ENCODE measurements at places on chromosomes 3 and 15.

GRCh38 chr3:193794002-193794881, 201.2 kb downstream of the OPA1 start:
- no peak for DNase-seq

GRCh38 chr3:61194892-61195538, 56.2 kb downstream of the FHIT start:
- DNase-seq: no peak

DNA sequence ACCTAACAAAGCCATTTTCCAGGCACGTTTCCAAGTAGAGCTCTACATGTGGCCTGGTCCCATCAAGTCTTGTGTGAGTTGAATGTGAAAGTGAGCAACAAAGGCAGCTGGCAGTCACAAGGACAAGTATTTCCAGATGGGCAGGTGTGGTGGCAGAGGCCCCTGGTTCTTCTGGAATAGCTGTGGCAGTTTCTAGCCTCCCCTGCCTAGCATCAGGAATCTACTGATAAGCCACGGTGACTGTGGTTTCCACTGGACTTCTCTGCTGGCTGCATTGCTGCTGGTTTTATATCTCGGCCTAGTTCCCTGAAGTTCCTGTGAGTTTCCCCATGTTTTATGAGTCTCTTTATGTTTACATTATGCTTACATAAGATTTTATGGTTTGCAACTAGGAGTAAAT, 117.7 kb downstream of the GOLIM4 start:
- no peak for DNase-seq

GRCh38 chr3:179464323-179465092, 13.2 kb upstream of the GNB4 start:
- no peak for DNase-seq

DNA sequence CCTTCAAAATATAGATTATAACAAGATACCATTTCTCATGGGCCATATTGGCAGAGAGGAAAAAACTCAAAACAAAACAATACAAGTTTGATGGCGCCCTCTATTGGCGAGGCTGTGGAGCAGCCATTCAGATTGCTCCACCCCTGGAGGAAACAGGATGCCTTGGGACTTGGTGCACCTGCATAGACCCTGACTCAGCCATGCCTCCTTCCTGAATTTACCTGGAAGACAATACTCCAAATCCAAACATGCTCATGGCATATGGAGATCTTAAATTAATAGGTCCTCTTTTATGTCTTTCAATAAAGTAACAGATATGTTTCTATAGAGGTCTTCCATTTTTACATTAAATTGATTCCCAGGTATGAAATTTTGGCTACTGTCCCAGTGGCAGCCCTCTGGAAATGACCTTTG, 90.0 kb downstream of the APBA2 start:
- peak; percentile 53 for DNase-seq

GRCh38 chr3:13555753-13556152, 6.8 kb downstream of the FBLN2 start:
- DNase-seq: no peak

DNA sequence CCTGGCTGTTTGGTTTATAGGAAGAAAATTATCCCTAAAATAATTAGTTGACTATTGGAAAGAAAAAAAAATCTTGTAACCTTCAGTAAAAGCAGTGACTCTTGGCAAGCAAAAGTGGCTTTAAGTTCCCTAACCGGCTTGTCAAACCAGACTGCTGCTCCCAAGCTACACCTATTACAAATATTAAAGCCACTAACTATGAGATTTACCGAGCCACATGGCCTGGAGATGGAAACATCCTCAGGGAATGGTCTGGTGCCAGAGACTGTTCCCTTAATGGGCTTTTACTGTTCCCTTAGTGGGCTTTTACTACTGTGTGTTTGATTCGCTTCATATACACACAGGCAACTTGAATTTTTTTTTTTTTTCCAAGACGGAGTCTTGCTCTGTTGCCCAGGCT, 35.9 kb upstream of the ZNF774 start:
- no peak for DNase-seq

- no peak for DNase-seq
Observed at GRCh38 chr3:86990012-86990733, 776 bp downstream of the VGLL3 start.

DNA sequence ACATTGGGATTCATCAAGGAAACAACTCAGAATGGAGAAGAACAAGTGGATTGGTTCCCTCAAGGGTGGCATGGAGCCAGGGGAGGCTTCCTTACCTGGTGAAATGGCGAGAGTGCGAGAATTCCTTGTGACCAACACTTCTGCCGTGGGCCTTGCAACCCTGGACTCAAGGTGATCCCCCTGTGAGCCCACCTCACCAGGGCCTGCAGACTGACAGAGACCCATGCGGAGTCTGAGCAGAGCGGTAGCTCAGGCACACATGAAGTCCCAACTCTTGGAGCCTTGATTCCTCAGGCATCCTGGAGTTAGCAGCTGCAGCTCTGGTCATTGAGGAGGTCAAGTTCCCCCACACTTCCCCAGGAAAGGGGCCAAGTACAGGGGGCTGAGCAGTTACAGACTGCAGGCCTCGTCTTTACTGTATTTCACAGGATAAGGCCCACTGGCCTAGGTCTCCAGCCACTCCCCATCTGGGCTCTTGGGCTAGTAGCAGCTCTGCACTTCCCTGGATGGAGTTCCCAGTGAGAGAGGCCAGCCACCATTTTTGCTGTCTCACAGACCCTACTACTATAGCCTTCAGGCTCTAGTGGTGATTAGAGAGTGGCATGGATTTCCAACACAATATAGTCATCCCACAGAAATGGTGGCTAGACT, 269.5 kb upstream of the DCBLD2 start:
- DNase-seq: no peak

- DNase-seq: no peak
Observed at GRCh38 chr3:60250206-60250605, 1001.0 kb downstream of the FHIT start.

- DNase-seq: no peak
Observed at GRCh38 chr15:42037656-42038055, 16.8 kb upstream of the PLA2G4E start.

DNA sequence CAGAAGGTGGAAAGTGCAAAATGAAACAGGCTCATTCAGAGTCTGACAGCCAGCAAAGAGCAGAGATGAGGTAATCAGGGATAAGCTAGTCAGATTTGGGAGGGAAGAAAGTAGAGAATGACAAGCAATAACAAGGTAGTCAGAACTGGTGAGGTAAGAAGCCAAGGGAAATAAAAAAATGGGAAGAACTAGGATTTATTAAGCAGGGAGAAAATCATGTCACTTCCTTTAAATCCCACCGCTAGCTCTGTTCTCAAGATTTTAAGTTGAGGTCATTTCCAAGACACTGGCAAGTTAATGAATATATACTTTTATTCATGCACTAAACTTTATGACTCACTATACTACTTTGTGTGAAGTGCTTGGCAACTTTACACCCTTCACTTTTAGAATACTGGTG, 1106.8 kb downstream of the IGSF11 start:
- no peak for DNase-seq

DNA sequence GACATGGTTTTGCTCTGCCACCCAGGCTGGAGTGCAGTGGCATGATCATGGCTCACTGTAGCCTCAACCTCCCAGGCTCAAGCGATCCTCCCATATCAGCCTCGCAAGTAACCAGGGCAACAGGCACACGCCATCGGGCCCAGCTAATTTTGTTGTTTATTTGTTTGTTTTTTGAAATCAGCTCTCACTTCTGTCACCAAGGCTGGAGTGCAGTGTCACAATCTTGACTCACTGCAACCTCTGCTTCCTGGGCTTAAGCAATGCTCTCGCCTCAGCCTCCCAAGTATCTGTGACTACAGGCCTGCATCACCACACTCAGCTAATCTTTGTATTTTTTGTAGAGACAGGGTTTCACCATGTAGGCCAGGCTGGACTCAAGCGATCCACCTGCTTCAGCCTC, 26.3 kb upstream of the PLCH1 start:
- no peak for DNase-seq

DNA sequence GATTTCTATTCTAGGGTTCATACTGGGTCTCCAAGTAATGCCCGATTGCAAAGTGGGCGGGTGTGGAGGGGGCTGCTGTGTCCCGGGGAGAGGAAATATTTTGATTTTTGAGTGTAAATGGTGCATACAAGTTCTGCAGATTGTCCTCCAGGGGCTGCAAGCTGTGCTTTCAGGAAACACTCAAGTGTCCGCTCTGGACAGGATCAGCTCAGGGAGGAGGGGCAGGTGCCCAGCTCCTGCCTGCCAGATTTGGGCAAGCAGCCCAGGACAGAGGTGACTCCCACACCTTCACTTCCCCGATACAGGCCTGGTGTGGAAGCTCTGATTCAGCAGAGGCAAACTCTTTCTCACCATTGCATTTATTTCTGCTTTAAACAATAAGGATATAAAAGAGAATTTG, 142.7 kb downstream of the ALDH1A2 start:
- no peak for DNase-seq

DNA sequence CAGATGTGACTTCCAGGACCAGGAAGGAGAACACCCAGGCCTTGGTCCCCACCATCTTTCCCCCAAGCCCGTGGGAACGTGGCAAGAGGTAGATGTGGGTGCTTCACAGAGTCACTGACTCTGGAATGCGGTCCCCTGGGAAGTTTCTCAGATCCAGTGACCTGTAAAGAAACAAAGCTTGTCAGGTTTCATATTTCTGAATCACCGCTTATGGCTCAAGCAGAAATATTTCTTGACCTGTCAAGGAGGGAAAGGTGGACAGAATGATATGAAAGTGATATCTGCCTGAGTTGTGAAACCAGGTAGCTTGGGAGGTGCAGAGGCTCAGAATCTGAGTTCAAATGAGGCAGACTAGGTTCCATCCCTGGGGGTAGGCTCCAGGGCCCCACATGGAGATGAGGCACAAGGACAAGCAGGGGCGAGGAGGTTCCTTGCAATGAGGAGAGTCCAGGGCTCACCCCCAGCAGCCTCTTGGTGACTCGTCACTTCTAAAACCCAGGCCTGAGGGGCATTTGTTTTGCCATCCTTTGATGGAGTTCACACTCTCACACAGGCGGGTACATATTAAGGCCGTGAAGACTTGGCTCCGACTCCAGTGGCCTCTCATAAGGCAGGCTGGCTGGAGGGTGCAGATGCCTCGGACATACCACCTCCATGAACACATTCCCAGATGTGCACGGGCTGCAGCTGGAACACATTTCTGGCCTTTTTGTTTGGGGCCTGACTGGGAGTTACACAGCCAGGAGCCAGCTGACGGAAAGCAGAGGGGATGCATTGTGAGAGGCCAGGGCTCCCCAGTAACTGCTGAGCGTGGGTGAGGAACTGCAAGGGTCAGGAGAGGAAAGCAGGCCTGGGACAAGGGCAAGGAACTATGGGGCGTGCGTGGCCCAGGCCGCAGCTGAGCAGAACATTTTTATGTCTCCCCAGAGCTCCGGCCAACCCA, 1.3 kb downstream of the CILP start:
- no peak for DNase-seq

DNA sequence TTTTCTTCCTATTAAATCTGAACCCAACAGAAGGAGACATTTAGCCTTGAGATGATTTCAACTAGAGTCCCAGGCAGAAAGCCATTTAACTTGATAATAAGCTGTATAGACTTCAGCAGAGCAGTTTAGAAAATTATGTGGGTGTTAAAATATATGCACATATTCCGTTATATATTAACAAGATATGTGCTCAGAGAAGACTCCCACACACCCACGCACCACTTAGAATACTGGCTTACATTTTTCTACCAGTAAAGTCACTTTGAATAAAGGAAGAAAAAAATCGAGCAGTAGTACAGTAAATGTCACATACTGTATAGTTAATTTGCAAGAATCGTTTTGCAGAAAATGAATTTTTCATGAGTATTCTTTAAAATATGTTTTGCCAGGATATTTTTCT, 599.3 kb downstream of the FGF12 start:
- no peak for DNase-seq

DNA sequence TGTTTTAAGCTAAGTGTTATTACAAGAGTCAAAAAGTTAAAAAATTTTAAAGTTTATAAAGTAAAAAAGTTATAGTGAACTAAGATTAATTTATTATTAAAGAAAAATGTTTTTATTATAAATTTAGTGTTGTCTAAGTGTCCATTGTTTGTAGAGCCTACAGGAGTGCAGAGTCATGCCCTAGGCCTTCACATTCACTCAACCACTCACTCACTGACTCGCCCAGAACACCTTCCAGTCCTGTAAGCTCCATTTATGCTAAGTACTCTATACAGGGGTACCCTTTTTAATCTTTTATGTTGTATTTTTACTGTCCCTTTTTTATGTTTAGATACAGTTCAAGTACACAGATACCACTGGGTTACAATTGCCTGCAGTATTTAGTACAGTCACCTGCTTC, 37.2 kb downstream of the EEFSEC start:
- no peak for DNase-seq

GRCh38 chr3:317012-317411, 120.4 kb downstream of the CHL1 start:
- DNase-seq: no peak

- no peak for DNase-seq
Observed at GRCh38 chr3:32297366-32297765, 58.9 kb downstream of the CMTM8 start.

DNA sequence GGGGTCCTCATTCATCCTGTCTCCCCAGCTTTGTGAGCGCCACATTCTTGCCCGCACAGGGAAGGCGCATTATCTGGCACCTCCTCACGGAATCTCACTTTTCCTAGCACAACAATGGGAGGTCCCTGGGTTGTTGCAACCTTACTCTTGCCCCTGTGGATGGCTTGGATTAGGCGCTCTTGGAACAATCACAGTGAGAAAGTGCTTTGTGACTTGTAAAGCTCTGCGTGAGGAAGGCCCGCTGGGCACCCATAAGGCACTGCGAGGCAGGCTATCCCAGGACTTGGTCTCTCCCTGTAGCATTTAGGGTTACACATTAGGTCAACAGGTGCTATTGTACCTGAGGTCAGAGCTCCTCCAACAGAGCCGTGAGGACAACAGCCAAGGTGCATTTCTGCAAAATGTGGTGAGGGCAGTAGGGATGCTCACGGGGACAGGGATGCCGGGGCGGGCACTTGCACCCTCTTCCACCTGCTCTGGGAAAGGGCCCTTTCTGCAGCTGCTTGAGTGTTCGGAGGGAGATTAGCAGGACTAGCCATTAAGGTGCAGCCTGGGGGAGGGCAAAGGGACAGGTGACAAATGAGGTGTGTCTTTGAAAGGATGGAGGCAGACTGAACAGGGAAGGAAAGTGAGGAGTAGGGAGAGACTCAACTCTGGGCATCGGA, 13.9 kb upstream of the LRRC15 start:
- no peak for DNase-seq

GRCh38 chr15:89199746-89200145, 21.6 kb downstream of the RLBP1 start:
- no peak for DNase-seq

DNA sequence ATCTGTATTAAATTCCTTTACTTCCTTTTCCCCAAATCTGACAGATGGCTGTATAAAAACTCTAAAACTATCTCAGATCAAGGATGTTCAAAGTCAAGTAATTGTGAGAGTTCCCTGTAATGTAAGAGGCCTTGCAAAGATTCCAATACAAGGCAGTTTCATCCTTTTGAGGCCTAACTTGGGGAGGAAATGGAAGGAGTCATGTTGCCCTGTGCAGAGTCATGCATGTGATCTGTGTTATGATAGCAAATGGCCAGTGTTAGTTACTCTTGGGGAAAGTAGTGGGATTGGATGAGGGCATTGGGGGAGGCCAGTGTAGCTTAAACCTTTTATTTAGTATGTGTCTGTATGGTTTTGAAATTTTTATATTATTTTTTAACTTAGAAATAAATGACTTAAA, 23.7 kb upstream of the FBXL22 start:
- DNase-seq: no peak

- DNase-seq: no peak
Observed at GRCh38 chr3:127654374-127654773, 18.4 kb upstream of the ABTB1 start.

GRCh38 chr3:197394464-197395321, 96.3 kb upstream of the DLG1 start:
- no peak for DNase-seq

All from stimulated activated CD8-positive, alpha-beta memory T cell treated with anti-CD3 and anti-CD28 coated beads, Interleukin-7, amount 100 ng/mL, for 1 hour (primary cell).